ENCODE measurements at places on chromosomes 3 and 15. TPM values are rescaled to one million over a fixed set of nuclear protein-coding genes. Genes with fewer than 3 reads are reported as not detected.

DNA sequence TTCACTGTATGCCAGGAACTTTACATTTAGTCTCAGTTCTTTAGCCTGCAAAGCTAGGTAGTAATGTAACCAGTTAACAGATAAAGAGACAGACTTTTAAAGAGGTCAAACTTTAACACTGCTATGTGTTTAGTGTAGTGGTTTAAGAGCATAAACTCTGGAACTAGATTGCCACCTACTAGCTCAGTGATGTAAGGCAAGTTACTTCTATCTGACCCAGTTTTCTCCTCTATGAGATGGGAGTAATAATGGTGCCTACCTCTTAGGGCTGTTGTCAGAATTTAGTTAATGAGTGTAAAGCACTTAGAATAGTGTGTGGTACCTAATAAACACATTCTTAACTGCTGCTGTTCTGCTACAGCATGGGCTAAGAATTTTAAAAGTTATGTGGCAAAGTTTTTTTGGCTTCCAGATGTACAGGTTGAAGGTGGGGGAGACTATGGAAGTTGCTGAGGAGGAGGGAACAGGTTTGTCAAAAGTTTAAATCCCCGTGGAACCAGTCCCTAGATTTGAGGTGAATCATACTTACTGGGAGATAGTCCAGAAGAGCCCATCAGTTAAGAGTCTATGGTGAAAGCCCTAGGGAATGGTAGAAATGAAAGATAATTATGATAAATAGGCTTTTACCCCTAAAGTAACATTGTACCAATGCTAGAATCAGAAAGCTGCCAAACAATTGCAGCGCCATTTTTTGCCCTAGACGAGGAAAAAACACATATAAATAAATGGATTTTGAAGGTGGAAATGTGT is 13.9 kb downstream of the TSC22D2 start:
- no peak overlapping the region for H3K4me3 ChIP-seq
- no peaks in the 10 kb centered on the region for H3K4me1 ChIP-seq
- no peak overlapping the region for H3K27ac ChIP-seq
- DNase-seq = no peak

DNA sequence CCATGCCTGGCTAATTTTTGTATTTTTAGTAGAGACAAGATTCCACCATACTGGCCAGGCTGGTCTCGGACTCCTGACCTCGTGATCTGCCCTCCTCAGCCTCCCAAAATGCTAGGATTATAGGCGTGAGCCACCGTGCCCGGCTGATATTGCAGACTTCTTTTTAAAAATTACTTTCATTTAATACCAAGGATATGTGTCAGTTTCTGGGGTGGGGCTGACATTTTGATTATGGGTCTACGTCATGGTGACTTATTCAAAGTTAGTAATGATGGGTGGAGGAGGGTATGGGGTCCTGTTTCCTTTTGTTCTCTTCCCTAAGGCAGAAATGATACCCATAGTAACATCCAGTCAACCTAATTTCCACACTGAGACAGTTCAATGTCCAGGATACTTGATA is 34.7 kb downstream of the GBE1 start:
- no peaks in the 10 kb centered on the region for H3K27me3 ChIP-seq
- DNase-seq = no peak
- H3K36me3 ChIP-seq = no peaks in the 10 kb centered on the region
- H3K4me3 ChIP-seq = no peak overlapping the region
- no peak overlapping the region for H3K27ac ChIP-seq
- no peaks in the 10 kb centered on the region for H3K4me1 ChIP-seq

DNA sequence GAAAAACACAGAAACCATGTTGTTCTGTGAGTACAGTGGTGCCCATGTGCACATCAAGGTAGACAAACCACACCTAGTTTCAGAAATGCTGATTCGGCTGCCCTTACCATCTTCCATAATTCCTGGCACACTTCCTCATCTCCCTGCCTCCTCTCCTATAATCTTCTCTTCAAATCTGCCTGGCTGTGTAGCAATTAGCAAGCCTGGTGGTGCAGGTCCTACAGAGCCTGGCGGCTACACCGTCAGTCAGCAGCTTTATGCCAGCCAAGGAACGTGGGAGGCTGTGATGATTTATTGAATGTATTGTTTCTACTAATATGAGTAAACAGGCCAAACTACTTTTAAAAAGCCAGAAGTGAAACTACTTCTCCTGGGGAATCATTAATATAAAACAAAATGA is 106.8 kb downstream of the SEMA6D start:
- no peaks in the 10 kb centered on the region for H3K4me1 ChIP-seq
- H3K4me3 ChIP-seq = no peak overlapping the region
- no peak for DNase-seq
- no peak overlapping the region for H3K27ac ChIP-seq

GRCh38 chr15:22838292-22839042 is at the start of gene NIPA2:
Gene NIPA2, plus strand, starts transcription at chr15:22838666. Its CDS starts 13,066 bp downstream, at chr15:22851732.
- peak; percentile 96 for DNase-seq
- peaks cover 30% of the 10 kb centered on the region for H3K36me3 ChIP-seq
- no peaks in the 10 kb centered on the region for H3K27me3 ChIP-seq
- H3K4me1 ChIP-seq = peaks cover 11% of the 10 kb centered on the region
- peak within 1 kb of the TSS; percentile 94 for H3K27ac ChIP-seq

- no peak overlapping the region for H3K4me3 ChIP-seq
- H3K27me3 ChIP-seq = peaks cover 20% of the 10 kb centered on the region
- no peak for DNase-seq
- no peak overlapping the region for H3K27ac ChIP-seq
- no peaks in the 10 kb centered on the region for H3K4me1 ChIP-seq
Measured at GRCh38 chr3:185405243-185405642, 42.3 kb downstream of the MAP3K13 start.

- no peaks in the 10 kb centered on the region for H3K4me1 ChIP-seq
- H3K27ac ChIP-seq = no peak overlapping the region
- H3K4me3 ChIP-seq = no peak overlapping the region
- DNase-seq = no peak
- H3K27me3 ChIP-seq = 0 out of 2 replicates have a peak, but pooled peaks cover 8% of the 10 kb centered on the region
Measured at GRCh38 chr15:52097180-52097579, 15.4 kb downstream of the BCL2L10 start.

DNA sequence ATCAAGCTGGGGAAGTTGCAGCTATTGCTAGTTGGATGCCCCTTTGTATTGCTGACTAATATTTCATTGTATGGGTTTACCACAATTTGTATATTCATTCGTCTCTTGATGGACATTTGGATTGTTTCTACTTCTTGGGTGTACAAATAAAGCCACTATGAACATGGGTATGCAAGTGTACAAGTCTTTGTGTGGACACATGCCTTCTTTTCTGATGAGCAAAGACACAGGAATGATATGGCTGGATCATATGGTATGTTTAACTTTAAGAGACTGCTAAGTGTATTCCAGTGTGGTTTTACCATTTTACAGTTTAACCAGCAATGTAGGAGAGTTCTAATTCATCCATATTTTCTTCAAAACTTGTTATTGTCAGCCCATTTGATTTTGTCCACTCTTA is 32.2 kb downstream of the NECTIN3 start:
- no peaks in the 10 kb centered on the region for H3K27me3 ChIP-seq
- H3K4me1 ChIP-seq = no peaks in the 10 kb centered on the region
- H3K27ac ChIP-seq = no peak overlapping the region
- no peak overlapping the region for H3K4me3 ChIP-seq
- H3K36me3 ChIP-seq = no peaks in the 10 kb centered on the region

- no peaks in the 10 kb centered on the region for H3K36me3 ChIP-seq
- no peak overlapping the region for H3K27ac ChIP-seq
- H3K4me1 ChIP-seq = no peaks in the 10 kb centered on the region
- peaks cover 11% of the 10 kb centered on the region for H3K27me3 ChIP-seq
- no peak overlapping the region for H3K4me3 ChIP-seq
Measured at GRCh38 chr3:185164428-185165217, 11.8 kb upstream of the C3orf70 start.

DNA sequence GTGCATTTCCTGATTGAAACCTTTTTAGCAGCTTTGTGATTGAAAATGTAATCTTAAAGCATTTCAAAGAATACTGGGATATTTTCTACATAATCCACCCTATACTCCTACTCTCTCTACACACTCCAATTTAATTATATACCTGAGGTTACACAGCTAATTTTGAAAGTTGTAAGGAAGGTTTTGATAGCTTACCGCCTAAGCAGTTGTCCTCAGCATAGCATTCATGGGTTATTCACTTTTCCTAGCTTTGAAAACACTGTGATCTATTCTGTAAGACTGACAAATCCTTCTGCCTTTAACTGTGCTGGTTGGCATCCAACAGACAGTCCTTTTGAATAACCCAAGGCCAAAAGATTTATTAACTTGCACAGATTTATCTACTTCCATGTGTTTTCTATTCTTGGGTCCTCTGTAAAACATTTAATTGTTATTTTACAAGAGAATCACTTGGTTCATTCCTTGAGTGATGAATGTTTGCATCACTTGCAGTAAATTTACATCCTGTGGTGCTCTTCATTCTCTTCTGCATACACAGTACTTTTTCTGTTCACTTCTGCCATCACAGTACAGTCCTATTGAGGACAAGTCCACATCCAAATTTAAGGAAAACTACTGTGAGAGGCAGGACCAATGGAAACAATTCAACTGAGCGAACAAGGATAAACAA is 44.8 kb downstream of the SERPINI1 start:
- no peaks in the 10 kb centered on the region for H3K27me3 ChIP-seq
- H3K4me1 ChIP-seq = no peaks in the 10 kb centered on the region
- no peak overlapping the region for H3K4me3 ChIP-seq
- no peak overlapping the region for H3K27ac ChIP-seq
- no peaks in the 10 kb centered on the region for H3K36me3 ChIP-seq

DNA sequence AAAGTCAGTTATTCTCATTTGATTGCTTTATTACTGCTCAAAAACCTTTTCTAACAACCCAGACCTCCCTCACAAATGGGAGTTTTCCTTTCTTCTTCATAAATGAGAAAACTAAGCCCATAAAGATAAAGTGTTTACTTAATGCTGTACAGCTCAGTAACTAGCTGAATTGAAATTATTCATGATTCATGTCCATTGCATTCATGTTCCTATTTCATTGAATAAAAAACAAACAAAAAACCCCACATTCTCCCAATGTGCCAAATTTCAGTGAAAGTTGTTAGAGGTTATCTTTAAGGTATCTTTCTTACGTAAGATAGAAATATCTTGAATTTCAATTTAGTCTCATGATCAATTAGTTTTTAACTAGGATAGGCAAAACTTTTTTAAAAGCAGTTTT is 2.8 kb downstream of the PLSCR2 start:
- H3K4me3 ChIP-seq = no peak overlapping the region
- no peaks in the 10 kb centered on the region for H3K36me3 ChIP-seq
- no peak overlapping the region for H3K27ac ChIP-seq
- H3K27me3 ChIP-seq = no peaks in the 10 kb centered on the region
- DNase-seq = no peak
- peaks cover 3% of the 10 kb centered on the region for H3K4me1 ChIP-seq

DNA sequence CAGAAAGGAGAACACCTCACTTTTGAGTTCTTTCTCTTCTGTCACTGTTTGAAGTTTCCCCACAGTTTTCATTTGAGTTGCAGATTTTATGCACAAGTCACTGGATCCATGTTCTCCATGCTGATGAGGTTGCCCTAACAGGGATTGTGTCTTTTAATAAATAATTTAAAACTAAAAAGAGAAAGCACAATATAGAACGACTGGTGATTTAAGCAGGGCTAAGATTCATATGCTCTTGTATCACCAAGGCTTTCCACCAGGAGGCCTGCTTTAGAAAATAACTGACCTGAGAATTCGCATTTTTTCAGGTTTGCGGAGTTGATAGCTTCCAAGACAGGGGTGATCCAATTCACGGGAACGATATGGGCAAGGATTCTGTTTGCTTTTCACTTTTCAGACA is 252.0 kb upstream of the VEPH1 start:
- H3K27me3 ChIP-seq = peaks cover 7% of the 10 kb centered on the region
- no peak for DNase-seq
- H3K4me3 ChIP-seq = no peak overlapping the region
- no peaks in the 10 kb centered on the region for H3K4me1 ChIP-seq
- no peaks in the 10 kb centered on the region for H3K36me3 ChIP-seq

DNA sequence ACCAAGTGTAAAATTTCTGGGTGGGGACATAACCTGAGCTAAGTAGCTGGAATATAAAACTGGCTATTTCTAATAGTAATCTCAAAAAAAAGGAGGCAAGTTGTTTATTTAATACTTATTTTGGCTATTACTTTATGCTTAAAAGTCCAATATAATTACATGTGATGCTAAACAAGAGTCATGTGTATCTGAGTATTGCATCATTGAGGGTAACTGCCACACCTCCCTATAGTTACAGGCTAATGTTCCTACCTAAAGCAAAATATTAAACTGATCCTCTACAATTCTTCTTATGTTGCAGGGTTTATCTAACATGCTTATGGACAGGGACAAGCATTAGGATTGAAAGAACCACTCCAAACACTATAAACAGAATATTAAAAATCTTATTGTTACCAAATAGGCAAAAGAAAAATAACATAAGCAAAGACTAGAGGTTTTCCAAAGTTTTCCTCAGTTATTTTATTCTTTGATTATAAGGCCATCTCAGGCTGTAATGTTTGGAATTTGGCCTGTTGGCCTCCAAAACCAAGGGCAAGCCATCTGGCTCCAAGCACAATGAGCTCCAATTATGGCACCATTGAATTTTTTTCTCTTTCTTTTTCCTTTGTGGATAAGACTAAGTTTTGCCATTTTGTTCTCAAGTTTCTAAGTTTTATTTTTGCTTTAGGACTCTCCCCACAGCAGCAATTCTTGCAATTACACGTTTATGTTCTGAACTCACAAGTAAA is 75.8 kb upstream of the ABI3BP start:
- no peak overlapping the region for H3K4me3 ChIP-seq
- no peaks in the 10 kb centered on the region for H3K36me3 ChIP-seq

DNA sequence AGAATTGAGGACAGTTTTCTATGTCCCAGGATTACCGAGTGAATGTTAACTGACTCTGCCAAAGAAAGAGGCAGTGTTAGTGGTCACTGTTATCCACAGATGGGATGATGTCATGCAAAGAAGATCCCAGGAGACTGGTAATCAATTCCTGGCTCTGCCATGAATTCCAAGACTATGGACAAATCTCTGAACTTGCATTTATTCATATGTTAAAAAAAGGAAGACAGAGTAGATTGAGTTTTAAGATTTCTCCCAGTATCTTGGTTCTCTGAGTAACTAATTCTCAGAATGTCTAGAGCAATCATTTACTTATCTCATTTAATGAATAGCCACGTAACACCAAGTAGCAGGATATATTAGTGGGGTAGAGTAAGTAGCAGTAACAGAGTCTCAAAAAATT is 11.5 kb upstream of the MAP3K13 start:
- no peaks in the 10 kb centered on the region for H3K36me3 ChIP-seq
- H3K27ac ChIP-seq = no peak overlapping the region
- DNase-seq = no peak
- H3K4me1 ChIP-seq = no peaks in the 10 kb centered on the region

DNA sequence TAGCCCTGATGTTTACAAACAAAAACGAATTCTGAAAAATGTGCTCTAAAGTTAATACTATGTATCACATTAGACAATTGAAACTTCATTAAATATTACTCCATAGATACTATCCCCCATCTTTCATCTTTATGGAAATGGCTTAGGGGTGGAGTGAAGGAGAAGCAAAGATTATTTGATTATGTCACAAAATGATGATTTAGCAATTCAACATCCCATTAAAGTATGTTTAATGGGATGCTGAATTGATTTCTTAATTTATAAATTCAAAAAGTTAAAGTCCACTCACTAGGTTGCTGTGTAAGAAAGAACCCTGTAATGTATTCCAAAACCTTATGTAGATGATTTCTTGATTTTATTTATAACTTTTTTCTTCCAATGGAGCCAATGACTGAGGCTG is 201.1 kb downstream of the WDR72 start:
- DNase-seq = no peak
- H3K4me1 ChIP-seq = no peaks in the 10 kb centered on the region
- H3K27me3 ChIP-seq = no peaks in the 10 kb centered on the region
- no peak overlapping the region for H3K4me3 ChIP-seq
- no peak overlapping the region for H3K27ac ChIP-seq

Gene SLC12A1
- total RNA-seq = not detected

Gene TNFAIP8L3
- total RNA-seq = not detected

Gene RYR3
- not detected for total RNA-seq

Gene RASL12
- total RNA-seq = not detected
